Stimulated activated CD8-positive, alpha-beta memory T cell treated with anti-CD3 and anti-CD28 coated beads, Interleukin-2, amount 100 ng/mL, for 1 hour (primary cell): ENCODE measurements at places on chromosomes 7 and 10.

DNA sequence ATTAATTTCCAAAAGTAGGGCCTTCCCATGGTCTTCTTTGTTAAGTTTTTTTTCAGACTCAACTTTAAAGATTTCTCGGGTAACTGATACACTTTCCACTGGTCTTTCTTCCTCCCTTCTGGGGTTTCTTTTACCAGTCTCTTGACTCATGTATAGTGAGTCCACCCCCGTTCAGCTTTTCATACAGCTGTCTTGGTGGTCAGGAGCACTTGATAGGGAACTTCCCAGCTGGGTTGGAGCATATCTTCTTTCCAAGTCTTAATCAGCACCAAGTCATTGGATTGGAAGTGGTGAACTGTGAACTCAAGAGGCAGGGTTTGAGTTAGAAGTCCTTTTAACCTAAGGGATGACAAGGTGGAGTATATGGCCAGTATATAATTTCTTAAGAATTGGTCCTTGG, 29.2 kb upstream of the ELOVL3 start:
- no peak for DNase-seq

GRCh38 chr10:50517626-50518025, 106.1 kb downstream of the SGMS1 start:
- DNase-seq, result no peak

GRCh38 chr7:96997512-96998032, 7.8 kb upstream of the DLX6 start:
- no peak for DNase-seq

GRCh38 chr10:113859261-113859660, 4.8 kb downstream of the NHLRC2 start:
- DNase-seq, result no peak

DNA sequence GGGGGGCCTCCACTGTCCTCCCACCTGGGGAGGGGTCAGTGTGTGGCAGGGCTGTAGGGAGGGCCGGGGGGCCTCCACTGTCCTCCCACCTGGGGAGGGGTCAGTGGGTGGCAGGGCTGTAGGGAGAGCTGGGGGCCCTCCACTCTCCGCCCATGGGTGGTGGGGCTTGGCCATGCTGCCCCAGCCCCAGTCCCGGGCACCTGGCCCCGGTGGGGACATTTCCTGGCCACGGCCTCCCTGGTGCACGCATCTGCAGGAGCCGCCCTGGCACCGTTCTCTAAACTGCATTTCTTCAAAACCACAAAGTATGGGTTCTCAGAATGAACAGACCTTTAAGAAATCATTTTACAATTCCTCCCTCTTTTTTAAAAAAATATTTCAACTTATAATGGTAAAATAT, 89.3 kb upstream of the PDGFA start:
- DNase-seq, result no peak

DNA sequence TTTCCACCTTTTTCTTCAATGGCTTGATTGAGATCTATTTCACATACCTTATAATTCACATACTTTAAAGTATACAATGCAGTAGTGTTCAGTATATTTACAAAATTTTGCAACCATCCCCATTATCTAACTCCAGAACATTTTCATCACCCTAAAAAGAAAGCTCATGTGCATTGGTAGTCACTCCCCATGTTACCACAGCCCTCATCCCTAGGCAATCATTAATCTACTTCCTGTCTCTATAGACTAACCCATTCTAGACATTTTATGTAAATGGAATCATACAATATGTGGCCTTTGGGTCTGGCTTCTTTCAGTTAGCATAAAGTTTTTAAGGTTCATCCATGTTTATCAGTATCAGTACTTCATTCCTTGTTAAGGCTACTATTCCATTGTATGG, 214.2 kb downstream of the WDR11 start:
- no peak for DNase-seq

DNA sequence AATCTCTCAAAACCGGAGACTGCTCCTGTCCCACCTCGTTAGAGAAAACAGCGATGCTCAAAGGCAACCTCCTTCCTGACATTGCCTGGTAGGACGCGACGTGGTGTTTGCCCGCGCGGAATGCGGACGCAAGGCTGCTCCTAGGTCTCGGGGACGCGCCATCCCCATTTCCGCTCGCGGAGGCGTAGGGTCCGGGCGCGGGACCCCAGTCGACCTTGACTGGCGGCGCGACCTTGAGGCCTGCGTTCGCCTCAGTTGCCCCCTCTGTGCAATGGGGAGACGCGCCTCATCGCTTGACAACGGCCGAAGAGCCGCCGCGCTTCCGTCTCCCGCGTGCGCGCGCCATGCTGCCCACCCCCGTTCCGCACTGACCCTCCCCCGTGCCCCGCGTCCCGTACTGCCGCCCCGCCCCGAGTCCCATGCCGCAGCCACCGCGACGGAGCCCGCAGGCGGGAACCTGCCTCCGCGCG, 412 bp upstream of the PPIA start:
- DNase-seq, result no peak

DNA sequence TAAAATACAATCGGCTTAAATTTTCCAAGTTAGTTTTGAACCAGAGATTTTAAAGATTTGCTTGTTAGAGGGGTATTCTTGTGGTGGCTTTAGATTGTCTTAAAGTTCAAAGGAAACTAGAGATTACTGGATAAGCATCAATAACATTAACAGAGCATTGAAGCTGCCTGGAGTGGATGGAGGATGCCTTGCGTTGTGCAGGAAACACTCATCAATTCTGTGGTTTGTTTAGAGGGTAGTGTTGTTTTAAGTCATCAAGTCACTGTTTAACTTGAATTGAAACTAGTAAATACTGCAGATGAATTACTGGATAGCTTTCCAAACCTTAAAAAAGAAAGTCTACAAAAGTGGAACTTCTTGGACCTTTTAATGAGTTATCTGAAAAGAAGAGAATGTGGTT, 218.6 kb downstream of the CELF2 start:
- DNase-seq, result no peak

GRCh38 chr7:36887233-36887632, 162.9 kb upstream of the AOAH start:
- no peak for DNase-seq

DNA sequence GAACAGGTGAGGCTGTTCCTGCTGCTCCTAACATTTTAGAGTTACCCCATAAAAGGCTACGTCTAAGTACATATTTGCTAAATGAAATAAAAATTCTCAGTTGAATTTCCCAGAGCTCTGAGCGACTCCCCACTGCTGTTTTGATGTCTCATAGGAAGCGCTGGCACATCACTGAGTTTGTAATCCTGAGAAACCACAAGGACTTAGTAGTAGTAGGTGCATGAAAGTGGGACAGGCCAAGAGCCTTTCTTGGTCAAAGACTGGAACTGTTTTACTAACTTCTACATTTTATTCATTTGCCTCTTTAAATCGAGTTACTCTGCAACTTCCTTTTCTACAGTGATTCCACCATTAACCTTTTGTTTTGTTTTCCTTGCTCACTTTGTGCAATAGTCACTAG, 85.9 kb downstream of the XPNPEP1 start:
- DNase-seq, result no peak

DNA sequence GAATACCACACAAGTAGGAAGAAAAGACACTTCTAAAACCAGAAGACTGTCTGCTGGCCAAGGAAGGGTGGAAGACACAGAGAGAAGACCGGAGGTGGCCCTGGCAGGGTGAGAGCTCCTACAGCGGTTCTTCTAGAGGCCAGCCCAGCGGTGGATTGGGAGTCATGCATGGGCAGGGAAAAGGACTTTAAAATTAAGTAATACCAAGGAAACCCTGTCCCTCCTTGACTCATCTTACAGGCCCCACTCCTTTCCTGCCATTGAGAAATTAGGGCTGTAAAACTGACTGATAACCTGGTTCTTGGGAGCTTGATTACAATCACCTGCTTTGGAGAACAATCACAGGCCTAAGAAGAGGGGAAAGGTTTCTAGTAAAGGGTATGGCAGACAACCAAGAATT, 16.1 kb downstream of the CALML3 start:
- no peak for DNase-seq

GRCh38 chr7:3140834-3141233, 97.2 kb upstream of the CARD11 start:
- DNase-seq, result no peak

DNA sequence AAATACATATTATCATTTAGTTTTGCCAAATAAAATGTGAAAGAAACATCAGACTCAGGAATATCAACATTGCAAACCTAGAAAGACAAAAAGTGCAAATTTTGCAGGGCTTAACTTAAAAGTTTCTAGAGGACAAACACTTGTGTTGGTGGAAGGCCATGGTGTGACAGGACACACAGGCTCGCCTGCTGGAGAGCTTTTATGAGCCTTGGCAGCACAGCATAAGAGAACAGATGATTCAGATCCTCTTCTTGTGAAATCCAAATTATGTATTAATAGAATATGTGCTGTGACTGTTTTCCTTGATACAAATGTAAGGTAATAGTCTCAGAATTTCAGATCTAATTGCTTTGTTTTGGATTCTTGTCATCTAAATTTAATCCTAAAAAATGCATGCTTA, 72.9 kb upstream of the ABCB5 start:
- DNase-seq, result no peak

GRCh38 chr7:47226696-47227095, 355.2 kb downstream of the TNS3 start:
- no peak for DNase-seq
